Forelimb muscle (tissue), 1 donor: ENCODE measurements at places on chromosomes 1 and 21. TPM values are rescaled to one million over a fixed set of nuclear protein-coding genes. Genes with fewer than 3 reads are reported as not detected.
A peak's percentile ranks its signal among the peaks of the same experiment; 100 is the strongest.

The AK5 gene
- 5.8 TPM for polyA plus RNA-seq

The INKA2 gene
- polyA plus RNA-seq = 61.5 TPM

The PDZK1IP1 gene
- polyA plus RNA-seq = not detected

The ELAPOR1 gene
- 0.40 TPM for polyA plus RNA-seq

The EPRS1 gene
- polyA plus RNA-seq = 85.9 TPM

The CYP4B1 gene
- polyA plus RNA-seq = not detected

The PYHIN1 gene
- polyA plus RNA-seq = 0.22 TPM

The SRGAP2B gene
- polyA plus RNA-seq = 32.2 TPM

The EPHA2 gene
- polyA plus RNA-seq = 5.3 TPM

The TLR5 gene
- polyA plus RNA-seq = 5.7 TPM

The HSPG2 gene
- polyA plus RNA-seq = 223 TPM

The SH2D1B gene
- polyA plus RNA-seq = 0.71 TPM

The OR14A16 gene
- polyA plus RNA-seq = not detected

The C1orf87 gene
- 0.80 TPM for polyA plus RNA-seq

The HIVEP3 gene
- 2.1 TPM for polyA plus RNA-seq

The RAP1A gene
- 48.6 TPM for polyA plus RNA-seq

- no peak for DNase-seq
Observed at GRCh38 chr1:154860156-154860870, 9.8 kb downstream of the KCNN3 start.

- DNase-seq = no peak
Observed at GRCh38 chr1:21898326-21899200, 38.5 kb downstream of the HSPG2 start.

- no peak for DNase-seq
Observed at GRCh38 chr1:34125721-34126380, 39.2 kb downstream of the CSMD2 start.

- DNase-seq = no peak
Observed at GRCh38 chr1:221022331-221022730, 143.1 kb downstream of the HLX start.

- DNase-seq = no peak
Observed at GRCh38 chr1:41902664-41903063, 16.1 kb downstream of the HIVEP3 start.

GRCh38 chr1:237249120-237249519 lies 207.1 kb downstream of the RYR2 start:
- DNase-seq = no peak

DNA sequence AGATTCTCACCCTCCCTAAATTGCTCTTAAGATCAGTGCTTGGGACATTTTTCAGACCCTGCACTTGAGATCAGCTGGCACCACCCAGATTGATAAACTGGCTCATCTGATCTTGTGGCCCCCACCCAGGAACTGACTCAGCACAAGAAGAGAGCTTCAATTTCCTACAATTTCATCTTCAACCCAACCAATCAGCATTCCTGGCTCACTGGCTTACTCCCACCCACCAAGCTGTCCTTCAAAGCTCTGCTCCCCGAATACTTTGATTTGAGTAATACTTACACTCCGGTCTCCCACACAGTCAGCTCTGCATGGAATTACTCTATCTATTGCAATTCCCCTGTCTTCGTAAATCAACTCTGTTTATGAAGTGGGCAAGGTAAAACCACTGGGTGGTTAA lies 461.9 kb upstream of the RGS18 start:
- DNase-seq = no peak

DNA sequence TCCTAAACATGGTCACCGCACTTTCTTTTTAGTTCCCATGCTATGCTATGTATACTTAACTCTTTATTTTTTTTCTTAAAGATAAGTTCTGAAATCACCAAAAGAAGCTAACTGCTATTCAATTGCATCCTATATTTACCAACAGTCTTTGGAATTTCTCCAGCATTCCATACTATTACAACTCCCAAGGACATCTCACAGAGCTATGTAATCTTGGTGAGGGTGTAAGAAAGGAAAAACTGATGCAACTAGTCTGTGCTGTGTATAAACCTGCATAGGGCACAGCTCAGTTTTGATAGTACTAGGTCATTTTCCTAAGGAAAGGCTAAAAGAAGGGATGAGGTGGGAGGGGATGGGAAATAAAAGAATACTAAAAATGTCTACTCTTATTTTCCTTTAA lies 78.0 kb downstream of the PTPN14 start:
- no peak for DNase-seq

DNA sequence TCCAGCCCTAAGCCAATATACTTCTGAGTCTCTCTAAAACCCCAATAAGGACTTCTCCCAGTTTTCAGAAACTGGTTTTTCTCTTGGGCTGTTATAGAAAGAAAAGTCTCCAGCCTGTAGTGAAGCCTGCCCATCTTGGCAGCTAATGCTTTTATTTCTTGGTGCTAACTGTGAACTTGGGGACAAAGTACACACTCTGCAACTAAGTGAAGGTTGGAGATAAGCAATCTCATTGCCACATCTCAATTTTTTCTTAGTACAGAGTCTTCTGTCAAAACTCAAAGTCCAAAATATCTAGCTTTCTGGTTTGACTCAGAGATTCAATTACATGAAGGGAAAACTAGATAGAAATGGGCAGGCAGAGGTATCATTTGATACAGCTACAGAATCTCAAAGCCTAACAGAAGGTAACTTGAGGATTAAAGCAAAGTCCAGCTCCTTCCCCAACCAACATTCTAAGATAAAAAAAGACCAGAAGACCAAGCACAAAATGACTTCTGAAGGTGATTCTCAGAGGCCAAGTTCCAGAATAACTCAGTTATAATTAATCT lies 14.0 kb downstream of the AK2 start:
- DNase-seq = no peak

- no peak for DNase-seq
Observed at GRCh38 chr1:16441282-16441665, 750 bp downstream of the NECAP2 start.

DNA sequence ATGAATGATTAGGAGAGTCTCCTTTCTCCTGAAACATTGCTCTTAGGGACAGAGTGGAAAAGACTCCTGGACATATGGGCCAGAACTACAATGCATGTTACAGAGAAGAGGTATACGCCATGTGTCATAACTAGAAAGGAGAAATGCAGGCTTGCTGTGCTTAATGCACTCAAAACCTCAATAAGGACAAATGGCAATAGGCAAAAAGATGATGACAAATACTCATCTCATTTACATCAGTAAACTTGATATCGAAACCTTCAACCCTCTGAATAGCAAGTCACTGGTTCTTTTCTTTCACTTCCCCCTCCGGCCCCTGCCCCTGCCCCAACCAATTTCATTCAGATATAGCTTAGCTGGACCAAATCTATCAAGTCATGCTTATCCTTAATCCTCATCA lies 1.9 kb upstream of the GPR88 start:
- no peak for DNase-seq

GRCh38 chr1:38028671-38029070 lies 16.1 kb downstream of the UTP11 start:
- DNase-seq = no peak

GRCh38 chr1:2160451-2161300 lies 33.9 kb downstream of the FAAP20 start:
- DNase-seq = no peak

- DNase-seq = no peak
Observed at GRCh38 chr1:152410599-152410998, 3.5 kb downstream of the CRNN start.

DNA sequence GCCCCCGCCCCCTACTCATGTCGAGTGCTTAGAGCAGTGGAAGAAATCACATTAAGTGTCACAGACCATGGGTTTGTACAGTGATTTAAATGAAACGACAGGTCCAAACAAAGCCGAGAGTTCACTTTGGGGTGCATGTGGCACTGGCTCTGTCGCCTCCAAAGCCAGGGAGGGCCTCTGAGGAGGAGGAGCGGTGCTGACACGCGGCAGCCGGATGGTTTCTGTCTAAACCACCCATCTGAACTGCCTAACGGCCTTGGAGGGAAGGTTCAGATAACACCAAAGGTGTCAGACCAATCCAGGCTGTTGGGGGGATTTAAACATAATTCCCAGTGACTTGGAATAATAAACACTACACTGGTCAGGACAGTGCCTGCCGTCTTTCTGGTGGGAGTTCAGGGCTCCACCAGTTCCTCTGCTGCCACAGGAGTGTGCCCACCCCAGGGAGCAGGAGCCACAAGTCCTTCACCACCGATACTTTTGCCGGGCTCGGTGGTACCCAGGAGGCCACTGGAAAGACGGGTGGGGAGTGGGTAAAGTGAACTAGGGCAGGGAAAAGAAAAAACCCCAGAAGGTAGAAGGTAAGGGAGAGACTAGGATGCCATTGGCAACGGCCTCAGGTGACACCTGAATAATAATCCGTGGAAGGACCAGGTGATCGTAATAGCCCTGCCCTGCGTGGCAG lies 78.2 kb downstream of the SLC66A1 start:
- no peak for DNase-seq

GRCh38 chr1:197807216-197807615 lies 31.9 kb upstream of the DENND1B start:
- no peak for DNase-seq

GRCh38 chr1:67823615-67824014 lies 9.7 kb downstream of the GNG12 start:
- DNase-seq = no peak

DNA sequence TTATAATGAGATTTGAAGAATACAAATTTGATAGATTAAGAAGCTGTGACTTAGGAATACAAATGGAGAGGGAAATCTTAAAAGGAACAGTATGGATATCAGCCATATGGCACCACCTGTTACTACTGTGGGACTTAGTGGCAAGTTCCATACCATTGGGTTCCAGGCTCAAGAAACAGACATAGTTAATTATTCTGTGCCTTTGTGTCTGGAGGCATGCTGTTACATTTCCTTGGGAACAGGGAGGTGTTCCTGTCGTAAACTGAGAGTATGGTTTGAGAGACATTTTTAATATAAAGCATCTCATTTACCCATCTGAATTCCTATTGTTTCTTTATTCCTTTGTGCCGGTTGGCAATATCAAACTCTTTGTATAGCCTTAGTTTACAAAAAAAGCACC lies 15.2 kb downstream of the PLA2G4A start:
- no peak for DNase-seq

- DNase-seq = no peak
Observed at GRCh38 chr1:240663169-240663879, 51.4 kb upstream of the GREM2 start.

- no peak for DNase-seq
Observed at GRCh38 chr1:75855010-75855409, 58.3 kb downstream of the MSH4 start.

DNA sequence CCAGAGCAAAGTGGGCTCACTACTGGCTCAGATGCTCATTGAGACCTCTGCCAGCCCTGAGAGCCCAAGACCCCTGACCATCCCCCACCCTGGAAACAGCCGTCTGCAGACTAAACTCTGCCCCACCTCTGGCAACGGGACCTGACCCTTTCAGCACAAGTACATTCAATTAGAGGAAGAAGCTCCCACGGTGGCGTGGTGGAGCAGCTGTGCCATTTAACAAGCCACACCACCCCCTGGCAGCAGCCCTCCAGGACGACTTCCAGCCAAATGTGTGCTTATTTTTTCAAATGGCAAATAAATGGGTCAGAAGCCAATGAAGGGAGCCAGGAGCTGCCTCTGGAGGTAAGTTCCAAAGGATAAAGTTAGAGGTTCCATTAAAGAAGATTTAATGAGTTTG lies 226.7 kb downstream of the NPHP4 start:
- no peak for DNase-seq

GRCh38 chr1:185446131-185446530 lies 129.1 kb upstream of the IVNS1ABP start:
- no peak for DNase-seq

DNA sequence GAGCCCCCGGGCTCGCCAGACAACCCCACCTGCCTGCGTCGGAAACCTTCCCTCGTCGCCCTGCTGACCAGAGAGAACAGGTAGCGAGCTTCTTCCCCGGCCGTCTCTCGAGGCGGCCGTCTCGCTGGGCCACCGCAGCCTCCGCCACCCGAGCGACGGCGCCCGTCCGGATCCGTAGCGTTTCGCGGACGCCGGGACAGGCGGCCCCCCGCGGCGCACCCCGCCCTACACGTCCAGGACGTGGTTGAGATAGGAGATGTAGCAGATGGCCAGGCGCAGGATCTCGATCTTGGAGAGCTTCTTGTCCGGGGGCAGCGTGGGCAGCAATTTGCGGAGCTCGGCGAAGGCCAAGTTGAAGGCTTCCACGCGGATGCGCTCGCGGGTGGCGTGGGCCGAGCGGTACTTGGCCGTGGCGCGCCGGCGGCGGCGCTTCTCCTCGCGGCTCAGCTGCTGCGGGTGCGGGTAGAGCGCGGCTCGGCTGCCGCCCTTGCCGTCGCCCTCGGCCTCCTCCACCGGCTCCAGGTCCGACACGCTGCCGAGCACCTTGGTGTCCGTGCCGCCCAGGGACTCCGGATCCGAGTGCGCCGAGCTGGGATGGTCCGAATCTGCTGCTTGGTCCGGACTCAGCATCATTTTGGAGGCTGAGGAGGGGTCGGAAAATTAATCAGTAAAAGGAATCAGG lies 3.0 kb downstream of the NHLH2 start:
- no peak for DNase-seq

GRCh38 chr1:201481004-201481380 lies 12.0 kb upstream of the PHLDA3 start:
- no peak for DNase-seq

DNA sequence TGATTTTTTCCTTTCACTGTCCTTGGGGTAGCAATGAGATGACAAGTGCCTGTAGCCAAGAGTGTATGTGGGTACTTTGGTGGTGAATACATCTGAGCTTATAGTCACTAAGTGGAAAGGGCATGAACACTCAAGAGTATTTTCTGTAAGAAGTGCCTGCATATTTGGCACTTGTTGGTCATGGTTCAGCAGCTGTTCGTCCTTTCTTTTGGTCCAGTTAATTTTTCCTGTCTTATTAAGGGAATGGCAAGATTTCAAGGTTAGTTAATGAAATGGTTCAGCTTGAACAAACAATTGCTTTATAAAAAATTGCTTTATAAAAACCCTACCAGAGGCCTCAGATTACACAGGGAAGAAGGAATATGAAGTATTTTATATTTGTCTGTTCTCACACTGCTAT lies 48.6 kb upstream of the GPR52 start:
- DNase-seq = no peak

DNA sequence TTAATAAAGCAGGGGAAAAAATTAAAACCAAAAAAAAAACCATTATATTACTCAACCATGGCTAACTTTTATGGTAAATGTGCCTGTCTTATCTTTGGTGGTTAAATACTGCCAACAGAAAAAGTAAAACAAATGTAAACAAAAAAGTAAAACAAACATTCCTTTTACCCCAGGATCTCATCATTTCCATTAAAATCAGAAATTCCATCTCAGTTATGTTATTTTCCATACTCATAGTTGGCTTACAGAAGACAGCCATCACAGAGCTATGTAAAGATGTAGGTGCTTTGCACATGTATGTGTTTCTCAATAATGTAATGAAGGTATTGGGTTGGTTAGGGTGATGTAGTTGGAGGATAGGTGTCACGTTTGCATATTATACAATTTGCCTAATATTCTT lies 185.0 kb downstream of the KCNK2 start:
- DNase-seq = no peak

GRCh38 chr1:150807249-150808023 lies 624 bp downstream of the CTSK start:
- DNase-seq = peak; percentile 22

GRCh38 chr1:14599800-14600199 lies 1.3 kb downstream of the KAZN start:
- no peak for DNase-seq
